ENCODE measurements at places on chromosomes 2 and 18.

- no peak for DNase-seq
Measured at GRCh38 chr2:134253804-134254203, at the start of gene MGAT5. Gene MGAT5 (plus strand): TSS chr2:134254072. CDS start chr2:134254404, 332 bp downstream.

DNA sequence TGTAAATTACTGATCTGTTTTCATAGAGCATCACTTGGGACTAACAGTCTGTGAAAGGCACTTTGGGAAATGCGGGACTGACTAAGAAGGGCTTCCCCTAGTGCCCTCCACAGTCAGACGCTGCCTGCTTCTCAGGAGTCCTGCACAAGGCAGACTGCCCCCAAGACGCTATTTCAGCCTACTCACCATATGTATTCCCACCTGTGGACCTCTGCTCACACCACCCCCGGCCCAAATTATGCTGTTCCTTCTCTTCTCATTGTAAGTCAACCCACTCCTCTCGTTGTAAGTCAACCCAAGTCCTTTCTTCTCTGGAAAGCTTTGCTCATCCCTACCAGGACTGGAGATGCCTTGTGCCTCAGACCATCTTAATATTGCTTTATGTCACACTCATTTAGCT is 175.3 kb downstream of the GFPT1 start:
- DNase-seq = no peak

DNA sequence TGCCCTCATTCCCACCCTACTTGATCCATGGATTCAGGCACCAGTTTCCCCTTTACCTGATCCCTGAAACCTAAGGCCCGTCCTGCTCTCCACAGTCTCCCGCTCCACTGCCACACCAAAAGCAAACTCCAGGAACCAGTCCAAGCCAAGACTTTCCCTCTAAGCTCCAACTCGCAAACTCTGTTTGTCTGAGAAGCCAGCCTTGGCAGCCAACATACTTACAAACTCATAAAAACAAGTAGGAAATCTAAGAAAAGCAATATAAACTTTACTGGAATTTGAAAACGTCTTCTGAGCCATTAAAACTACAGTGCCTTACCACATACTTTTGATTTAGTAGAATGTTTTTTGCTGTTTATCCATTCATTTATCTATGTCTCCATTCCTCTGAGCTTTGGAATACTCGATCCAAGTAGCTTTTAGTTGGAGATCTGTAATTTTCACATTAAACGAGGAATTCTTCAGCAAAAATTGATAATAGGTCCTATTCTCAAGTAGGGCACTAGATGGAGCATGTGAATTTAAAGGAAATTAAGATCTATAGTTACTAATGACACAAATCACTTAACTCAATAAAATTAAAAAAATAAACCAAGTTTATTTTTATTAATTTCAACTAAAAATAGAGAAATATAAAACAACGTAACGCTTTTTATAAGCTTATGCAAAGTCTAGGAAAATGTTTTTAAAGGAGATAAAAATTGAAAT is 199.7 kb downstream of the MYO3B start:
- DNase-seq = no peak

DNA sequence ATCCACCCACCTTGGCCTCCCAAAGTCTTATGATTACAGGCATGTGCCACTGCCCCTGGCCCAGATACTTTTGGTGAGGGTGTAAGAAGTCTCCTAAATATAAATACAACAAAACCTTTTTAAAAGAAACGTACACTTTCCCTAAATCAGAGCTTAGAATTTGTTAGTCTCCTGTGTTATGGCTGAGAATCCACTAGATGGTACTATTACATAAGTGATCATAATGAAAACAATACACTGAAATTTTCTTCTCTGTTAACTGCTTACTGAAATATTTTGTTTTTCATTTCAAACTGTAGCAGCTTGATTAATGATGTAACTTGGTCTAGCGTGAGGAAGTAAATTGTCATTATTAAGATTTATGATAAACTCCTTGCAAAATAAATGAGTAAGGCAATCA is 74.8 kb upstream of the FAM98A start:
- no peak for DNase-seq

GRCh38 chr2:233600386-233600785 is 17.0 kb upstream of the UGT1A8 start:
- DNase-seq = no peak

DNA sequence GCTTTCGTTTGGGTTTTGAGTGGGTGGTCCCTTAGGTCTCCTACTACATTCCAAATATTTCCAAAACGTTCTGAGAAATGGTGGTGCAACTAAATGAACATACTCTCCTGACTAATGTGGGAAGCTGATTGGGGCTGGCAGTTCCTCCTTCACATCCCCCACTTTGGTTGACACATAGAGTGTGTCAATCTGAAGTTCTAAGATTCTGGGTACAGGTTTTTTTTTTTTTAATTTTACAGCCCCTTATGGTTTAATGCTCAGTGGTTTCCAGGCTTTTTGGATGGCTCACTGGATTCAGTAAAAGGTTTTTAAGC is 58.4 kb upstream of the ITGB6 start:
- DNase-seq = no peak

DNA sequence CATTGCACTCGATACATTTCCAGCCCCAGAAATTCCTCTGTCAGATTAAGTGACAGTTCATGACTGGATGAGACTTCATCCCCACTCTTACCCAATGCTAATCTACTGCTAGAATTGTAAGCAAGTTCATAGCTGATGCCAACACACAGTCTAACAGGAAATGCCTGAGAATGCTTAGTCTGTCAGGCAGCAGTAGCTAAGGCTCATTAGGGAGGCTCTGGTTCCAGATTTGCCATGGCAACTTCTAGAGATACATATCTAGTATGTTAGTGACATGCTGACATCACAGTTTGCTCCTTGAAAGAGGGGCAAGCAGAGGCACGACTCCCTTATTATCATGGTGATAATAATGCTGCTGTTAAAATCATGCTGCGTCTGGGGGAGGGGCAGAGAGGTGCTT is 198.4 kb downstream of the RBM43 start:
- DNase-seq = no peak

DNA sequence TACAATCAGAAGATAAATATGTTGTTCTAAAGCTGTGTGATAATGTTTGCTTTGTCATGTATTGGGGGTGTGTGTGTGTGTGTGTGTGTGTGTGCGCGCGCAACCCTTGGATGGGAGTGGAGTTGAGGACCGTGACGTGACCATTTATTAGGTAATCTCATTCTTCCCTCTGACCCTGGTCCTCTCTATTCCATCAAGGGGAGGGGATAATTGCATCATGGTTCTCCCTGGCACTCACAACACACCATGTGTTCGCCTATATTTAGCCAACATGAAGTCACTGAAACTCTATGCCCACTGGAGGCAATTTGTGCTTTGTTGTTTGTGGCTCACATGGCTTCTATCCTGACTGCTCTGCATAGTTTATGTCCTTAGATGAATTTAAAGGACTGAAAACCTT is 79.8 kb upstream of the LRPPRC start:
- DNase-seq = no peak

DNA sequence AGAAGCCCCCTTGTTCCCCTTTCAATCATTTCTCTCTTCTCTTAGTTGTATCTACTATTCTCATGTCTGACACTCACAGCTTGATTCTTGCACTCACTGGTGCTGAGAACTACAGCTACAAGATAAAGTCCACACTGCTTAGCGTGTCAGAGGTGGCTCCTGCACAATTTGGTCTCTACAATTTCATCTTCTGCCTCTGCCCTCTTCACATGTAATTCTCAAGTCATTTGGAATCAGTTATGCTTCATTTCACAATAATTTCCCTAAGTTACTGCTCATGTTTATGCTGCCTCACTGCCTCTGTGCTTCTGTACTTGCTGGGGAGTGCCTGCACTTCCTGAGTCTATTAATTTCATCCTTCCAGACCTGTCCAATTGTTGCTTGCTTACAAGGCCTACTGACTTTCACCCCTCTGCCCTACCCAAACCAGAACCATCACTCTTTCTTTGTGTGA is 11.6 kb upstream of the NAB1 start:
- DNase-seq = no peak

DNA sequence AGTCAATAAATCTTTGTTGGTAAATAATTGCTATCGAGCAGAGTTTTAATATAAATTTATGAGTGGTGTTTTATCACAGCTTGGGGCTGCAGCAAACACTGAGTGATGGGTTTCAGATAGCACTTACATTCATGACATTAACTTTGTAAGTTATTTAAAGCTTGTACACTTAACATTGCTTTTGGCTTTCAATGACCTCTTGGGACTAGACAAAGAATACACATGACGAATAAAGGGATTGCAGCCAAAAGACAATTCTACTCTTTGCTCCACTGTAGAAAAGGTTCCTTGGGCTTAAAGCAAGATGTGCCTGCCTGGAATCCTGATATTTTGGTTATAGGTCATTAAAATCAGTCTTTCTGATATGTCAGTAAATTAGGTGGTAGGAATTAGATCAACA is 299.5 kb downstream of the GBX2 start:
- no peak for DNase-seq

- no peak for DNase-seq
Measured at GRCh38 chr2:55879976-55880375, 43.6 kb downstream of the EFEMP1 start.

GRCh38 chr18:4511166-4511565 is 56.1 kb upstream of the DLGAP1 start:
- DNase-seq = no peak

- no peak for DNase-seq
Measured at GRCh38 chr2:43155851-43156411, 70.5 kb downstream of the ZFP36L2 start.

- no peak for DNase-seq
Measured at GRCh38 chr18:7393080-7393479, 162.2 kb downstream of the LRRC30 start.

DNA sequence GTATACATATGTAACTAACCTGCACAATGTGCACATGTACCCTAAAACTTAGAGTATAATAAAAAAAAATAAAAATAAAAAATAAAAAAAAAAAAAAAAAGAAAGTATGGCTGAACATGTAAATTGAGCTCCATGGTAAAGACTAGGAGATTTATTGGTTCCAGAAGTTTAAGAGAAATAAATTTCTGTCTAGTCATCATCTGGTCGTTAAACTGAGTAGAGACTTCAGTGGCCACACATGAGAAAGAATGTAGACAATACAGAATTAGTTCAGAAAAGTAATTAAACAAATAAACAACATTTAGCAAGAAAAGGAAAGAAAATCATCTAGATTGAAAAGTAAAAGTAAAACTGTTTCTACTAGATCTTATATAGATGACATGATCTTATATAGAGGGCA is 12.4 kb upstream of the KCNE4 start:
- DNase-seq = no peak

- no peak for DNase-seq
Measured at GRCh38 chr2:211216221-211216620, 659.8 kb downstream of the CPS1 start.

DNA sequence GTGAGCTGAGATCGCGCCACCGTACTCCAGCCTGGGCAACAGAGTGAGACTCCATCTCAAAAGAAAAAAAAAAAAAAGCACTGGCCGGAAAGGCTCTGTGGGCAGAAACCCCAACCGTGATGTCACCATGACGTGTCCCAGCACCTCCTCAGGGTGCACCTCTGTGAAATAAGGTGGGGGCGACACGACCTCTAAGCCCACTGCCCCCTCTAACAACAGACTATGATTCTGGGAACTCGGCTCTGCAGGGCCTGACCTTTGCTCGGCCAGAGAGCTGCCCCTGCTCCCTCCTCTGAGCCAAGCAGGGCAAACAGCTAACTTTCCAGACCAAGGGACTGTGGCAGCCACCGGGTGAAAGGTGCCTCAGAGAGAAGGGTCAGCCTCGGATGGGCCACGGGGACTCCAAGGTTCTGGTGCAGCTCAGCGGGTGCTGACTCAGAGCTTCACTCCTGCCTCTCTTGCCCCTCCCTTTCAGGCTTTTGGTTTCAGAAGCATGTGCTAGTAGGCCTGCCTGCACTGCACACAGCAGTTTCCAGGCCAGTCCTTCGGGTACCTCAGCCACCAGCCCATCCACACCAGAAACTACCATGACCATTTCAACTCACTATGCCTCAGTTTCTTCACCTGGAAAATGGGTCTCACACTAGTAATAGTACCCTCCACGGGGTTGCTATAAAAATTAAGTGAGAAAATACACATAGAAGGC is 8.0 kb downstream of the TMBIM1 start:
- peak; percentile 35 for DNase-seq

- DNase-seq = no peak
Measured at GRCh38 chr2:105248316-105249070, 7.0 kb downstream of the GPR45 start.

DNA sequence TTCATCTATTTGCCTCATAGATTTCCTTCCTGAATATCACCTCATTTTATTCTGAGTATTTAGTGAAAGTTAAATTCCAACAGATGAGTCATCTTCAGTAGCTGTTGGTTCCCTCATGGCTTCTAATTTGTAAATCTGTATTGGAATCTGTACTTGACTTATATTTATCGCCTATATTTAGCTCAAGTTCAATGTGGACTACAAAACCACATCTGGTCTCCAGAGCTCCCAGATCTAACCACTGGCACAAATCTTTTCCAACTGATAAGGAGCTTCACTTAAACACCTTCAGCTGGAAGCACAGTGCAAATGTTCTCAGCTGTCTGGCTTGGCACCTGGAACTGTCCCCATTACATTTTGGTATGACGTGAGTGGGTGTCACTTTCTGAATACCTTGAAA is 82.8 kb upstream of the DSEL start:
- DNase-seq = no peak

DNA sequence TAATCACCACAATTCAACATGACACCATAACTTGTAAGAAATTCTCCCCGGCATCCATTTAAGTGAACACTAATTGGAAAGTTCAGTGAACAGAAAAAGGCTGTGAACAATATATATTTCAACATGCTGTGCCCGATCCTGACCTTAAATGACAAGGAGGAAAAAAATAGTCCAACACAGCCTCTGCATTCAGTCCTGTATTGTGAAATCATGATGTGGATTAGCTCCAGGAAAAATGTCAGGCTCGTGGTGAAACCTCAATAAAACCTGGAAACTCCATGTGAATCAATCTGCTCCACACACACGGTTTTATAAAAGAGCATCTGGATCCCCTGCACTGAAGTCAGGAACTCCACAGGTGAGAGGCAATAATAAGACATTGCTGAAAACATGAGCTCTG is 145.4 kb upstream of the SPOPL start:
- DNase-seq = no peak

- DNase-seq = no peak
Measured at GRCh38 chr2:156837635-156838370, 401.6 kb downstream of the GPD2 start.

- DNase-seq = no peak
Measured at GRCh38 chr2:217908544-217908943, 94.3 kb downstream of the TNS1 start.

- no peak for DNase-seq
Measured at GRCh38 chr2:210198326-210198725, 26.9 kb downstream of the ACADL start.

DNA sequence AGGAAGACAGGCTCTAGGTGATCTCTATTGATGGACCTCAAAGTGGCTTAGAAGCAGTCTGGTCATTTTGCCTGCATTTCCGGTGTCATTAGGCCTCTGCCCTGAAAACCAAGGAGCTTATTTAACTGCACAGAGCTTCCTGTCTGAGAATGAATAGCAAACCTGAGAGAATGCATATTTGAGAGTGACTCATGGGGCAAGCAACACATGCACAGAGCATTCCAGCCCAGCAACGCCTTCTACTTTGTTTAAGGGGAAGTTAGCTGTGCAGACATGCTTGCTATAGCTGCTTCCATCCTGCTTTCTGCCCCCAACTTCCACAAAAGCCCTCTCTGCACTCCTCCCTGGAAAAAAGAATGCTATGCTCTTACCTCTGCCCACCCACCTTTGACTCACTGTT is 232.8 kb downstream of the GRB14 start:
- DNase-seq = no peak

Data from stimulated activated CD8-positive, alpha-beta memory T cell treated with anti-CD3 and anti-CD28 coated beads, Interleukin-7, amount 100 ng/mL, for 1 hour (primary cell).